ENCODE measurements at places on chromosomes 7 and 10.

DNA sequence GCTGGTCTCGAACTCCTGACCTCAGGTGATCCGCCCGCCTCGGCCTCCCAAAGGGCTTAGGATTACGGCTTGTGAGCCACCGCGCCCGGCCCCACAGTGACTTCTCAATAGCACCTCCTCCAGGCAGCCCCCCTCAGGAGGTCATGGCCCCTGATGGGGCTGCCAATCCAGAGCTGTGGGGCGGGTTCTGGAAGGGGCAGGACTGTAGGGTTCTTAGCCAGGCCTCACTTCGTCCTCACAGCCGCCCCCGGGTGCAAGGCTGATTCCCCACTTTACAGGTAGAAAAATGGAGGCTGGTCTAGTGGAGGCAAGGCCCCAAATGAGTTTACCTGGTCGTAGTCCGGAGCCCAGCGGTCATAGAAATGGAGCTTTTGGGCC is 638 bp downstream of the METTL27 start:
- DNase-seq = no peak

GRCh38 chr7:39633563-39634477 is 10.4 kb downstream of the RALA start:
- no peak for DNase-seq

DNA sequence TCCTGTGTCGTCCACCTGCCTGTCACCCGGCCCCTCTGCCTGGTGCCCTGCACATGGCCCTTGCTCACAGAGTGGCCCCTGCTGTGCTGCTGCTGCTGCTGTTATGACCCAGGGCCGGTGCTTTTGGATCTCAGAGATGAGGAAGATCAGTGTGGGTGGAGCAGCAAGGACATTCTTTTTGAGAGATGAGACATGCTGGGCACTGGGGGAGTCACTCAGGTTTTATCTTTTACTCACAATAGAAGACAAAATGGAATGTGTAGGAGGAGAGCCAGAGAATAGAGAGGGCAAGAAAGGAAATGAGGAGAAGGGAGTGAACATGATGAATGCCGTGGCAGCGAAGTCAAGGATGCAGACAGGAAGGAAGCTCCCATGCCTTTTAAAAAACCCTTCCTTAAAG is 611.5 kb upstream of the DPP6 start:
- DNase-seq = no peak

DNA sequence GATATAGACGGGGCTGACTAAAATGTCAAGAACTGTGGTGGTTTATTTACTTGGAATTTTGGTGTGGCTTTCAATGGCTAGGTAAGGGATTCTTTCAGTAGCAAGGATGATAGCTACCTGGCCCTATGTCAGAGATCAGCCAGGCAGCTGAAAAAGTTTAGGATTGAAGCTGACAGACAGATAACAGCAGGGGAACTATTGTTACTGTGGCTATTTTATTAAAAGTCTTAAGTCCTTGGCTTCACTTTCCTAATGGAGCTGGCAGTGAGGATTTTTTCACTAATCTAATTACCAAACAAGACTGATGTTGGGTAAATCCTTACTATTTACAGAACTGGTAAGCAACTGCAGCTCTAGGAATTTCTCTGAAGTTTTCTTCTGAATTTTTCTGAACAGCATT is 72.4 kb upstream of the ANLN start:
- DNase-seq = no peak

- DNase-seq = no peak
Measured at GRCh38 chr7:22114440-22114981, 168.8 kb upstream of the CDCA7L start.

GRCh38 chr7:24197852-24198251 is 86.1 kb upstream of the NPY start:
- no peak for DNase-seq

GRCh38 chr7:10724449-10724848 is 249.2 kb upstream of the PHF14 start:
- DNase-seq = no peak

- DNase-seq = no peak
Measured at GRCh38 chr10:30705625-30706149, 76.1 kb upstream of the LYZL2 start.

- DNase-seq = no peak
Measured at GRCh38 chr10:67776371-67776770, 61.6 kb downstream of the DNAJC12 start.

GRCh38 chr7:130695840-130696239 is 9.5 kb upstream of the TSGA13 start:
- DNase-seq = no peak

DNA sequence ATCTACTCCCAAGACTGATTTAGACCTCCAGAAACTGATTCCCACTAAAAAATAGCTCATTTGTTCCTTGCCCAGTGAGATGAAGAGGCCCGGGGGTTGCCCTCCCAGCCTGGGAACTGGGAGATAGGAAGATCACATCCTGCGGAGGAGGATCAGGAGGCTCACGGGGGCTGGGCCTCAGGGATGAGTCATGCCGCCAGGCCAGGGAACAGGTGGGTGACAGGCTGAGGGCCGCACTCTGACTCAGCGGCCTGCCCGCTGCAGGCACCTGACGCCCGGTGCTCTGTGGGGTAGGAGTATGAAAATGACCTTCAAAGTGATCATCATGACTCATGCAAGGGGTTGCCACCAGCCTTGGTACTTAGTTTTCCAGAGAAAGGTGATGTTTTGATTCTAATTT is 104.5 kb upstream of the ZPBP start:
- DNase-seq = peak; percentile 59

- DNase-seq = no peak
Measured at GRCh38 chr7:133477791-133478190, 224.9 kb downstream of the EXOC4 start.

DNA sequence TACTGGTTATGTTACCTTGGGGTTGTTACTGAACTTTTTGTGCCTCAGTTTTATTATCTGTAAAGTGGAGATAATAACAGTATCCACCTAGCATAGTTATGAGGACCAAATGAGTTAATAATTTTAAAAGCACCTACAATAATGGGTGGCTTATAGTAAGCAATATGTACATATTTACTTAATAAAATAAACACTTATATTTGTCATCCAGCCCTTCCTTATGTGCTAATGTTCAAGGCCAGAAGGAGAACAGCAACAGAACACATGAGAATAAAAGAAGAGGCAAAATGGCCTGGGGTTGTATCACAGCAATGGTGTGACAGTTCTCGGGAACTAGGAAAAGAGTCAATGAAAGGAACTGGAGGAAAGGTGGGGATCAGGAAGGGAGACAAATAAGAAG is 255.4 kb upstream of the LRGUK start:
- no peak for DNase-seq

DNA sequence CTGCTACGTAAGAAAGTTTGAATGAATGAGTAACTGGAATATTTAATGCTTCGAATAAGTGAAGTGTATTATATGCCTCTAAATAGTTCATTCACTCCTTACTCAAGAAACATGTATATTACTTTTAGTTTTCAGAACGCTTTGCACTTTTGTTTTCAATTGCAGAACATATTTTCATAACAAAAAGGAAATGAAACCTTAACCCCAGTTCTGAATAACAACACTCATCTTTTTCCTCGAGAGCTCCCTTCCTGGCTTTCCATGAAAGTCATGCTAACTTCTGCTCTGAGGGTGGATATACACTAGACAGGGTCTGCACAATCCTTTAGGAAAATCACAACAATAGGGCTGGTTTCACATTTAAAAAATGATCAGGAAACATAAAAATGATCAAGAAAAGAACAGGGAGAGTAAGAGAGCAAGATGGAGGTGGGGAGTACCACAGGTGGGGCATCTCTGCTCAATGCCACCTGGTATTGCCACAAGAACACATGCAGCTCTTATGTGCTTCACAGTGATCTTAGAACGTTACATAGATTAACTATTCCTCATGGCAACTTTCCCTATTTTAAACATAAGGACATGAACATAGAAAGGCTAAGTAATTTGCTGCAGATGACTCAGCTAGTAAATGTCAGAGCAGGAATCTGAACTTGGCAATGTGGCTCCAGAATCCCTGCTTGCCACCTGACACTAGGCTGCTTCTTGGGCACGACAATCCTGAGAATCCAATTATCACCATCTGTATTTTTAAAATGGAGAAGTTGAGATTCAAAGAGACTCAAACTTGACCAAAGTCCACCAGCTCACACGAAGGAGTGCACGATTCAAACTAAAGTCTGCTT is 219.5 kb upstream of the AOAH start:
- no peak for DNase-seq

GRCh38 chr7:89311886-89312285 is 516.3 kb upstream of the TEX47 start:
- DNase-seq = no peak

GRCh38 chr10:88991161-88991898 is 732 bp downstream of the FAS start:
- DNase-seq = peak; percentile 70

GRCh38 chr10:93911866-93912265 is 18.1 kb downstream of the SLC35G1 start:
- DNase-seq = no peak

DNA sequence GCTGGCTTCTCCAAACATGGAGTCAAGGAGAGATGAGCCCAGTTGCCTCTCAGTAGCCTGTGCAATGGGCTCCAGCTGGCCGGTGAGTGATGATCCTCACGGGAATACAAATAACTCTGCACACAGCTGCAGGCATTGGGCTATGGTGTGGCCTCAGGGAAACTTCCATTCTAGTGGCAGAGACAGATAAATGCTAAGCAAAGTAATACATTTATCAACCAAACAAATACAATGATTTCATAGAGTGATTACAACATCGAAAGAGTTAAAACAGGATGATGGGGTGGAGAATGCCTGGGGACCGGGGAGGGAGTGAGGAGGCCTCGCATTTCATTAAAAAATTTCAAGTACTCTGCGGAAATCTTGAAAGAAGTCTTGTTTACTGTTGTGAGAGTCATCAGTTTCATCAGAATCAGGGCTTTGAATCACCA is 15.0 kb upstream of the AKR1B1 start:
- no peak for DNase-seq

DNA sequence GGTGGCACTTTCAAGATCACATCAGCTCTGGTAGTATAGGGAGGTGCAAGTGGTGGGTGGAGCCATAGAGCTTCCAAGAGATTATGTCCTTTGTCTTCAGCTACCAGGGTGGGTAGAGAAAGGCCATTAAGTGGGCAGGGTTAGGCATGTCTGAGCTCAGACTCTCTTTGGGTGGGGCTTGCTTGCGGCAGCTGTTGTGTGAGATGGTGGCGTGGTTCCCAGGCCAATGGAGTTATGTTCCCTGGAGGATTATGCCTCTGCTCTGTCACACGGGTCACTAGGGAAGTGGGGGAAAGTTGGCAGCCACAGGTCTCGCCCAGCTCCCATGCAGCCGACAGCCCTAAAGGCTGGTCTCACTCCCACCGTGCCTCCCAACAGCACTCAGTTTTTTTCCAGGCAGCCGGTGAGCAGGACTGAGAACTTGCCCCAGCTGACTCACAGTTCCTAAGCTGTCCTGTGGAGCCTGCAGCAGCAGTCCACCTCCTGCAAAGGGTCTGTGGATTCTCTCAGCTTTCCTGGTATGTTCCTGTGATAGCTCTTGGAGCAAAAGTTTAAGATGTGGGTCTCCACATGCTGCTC is 459.0 kb downstream of the SH2D4B start:
- no peak for DNase-seq

All from stimulated activated CD4-positive, alpha-beta T cell treated with anti-CD3 and anti-CD28 coated beads, Interleukin-2, amount 100 ng/mL, for 48 hours (primary cell).